ENCODE measurements at places on chromosomes 4 and X. TPM values are rescaled to one million over a fixed set of nuclear protein-coding genes. Genes with fewer than 3 reads are reported as not detected.

The MAGEA9B gene
- not detected for polyA plus RNA-seq

GRCh38 chr4:140861359-140862176 is 105.4 kb upstream of the TBC1D9 start:
- DNase-seq = peak; percentile 62
- no peaks in the 10 kb centered on the region for H3K27me3 ChIP-seq
- no peaks in the 10 kb centered on the region for H3K36me3 ChIP-seq
- no peak overlapping the region for H3K4me3 ChIP-seq

DNA sequence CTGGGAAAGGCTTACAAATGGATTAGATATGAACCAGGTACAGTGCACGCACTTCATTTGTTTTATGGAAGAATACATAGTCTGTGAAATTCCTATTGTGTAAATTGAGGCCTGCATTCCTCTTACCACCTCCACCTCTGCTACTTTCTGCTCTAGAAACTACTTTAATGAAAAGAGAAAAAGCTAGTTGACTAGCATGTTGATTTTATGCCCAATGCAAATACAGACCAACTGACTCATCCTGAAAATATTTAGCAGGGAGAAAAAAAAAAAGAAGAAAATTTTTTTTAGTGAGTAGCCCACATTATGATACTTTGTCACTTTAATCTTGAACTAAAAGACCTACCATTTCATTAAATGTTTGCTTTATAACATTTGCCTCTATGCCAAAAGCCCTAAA is 41.2 kb downstream of the DCLK2 start:
- H3K27me3 ChIP-seq = no peaks in the 10 kb centered on the region
- peaks cover 4% of the 10 kb centered on the region for H3K4me1 ChIP-seq
- H3K4me3 ChIP-seq = no peak overlapping the region
- no peak for DNase-seq
- no peaks in the 10 kb centered on the region for H3K36me3 ChIP-seq

DNA sequence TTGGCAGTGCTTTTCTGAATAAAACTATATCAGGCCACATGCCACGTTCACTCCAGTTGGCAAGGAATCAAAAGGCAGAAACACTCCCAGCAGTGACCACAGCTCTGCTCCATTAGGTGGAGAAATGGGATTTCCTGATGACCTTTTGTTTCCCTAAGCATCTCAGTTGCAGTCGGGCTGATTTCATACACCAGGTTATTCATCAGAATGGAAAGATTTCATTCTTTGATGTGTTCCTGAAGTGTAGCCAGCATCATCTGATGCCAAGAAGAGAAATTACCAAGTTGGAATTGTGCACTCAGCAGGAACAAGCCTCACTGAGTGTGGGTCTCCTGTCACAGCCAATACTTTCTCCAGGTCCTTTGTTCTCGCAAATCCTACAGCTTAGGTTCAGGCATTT is 193.7 kb downstream of the SPATA18 start:
- H3K4me3 ChIP-seq = no peak overlapping the region
- no peak for DNase-seq
- no peak overlapping the region for H3K27ac ChIP-seq
- H3K4me1 ChIP-seq = peaks cover 3% of the 10 kb centered on the region
- H3K36me3 ChIP-seq = no peaks in the 10 kb centered on the region

DNA sequence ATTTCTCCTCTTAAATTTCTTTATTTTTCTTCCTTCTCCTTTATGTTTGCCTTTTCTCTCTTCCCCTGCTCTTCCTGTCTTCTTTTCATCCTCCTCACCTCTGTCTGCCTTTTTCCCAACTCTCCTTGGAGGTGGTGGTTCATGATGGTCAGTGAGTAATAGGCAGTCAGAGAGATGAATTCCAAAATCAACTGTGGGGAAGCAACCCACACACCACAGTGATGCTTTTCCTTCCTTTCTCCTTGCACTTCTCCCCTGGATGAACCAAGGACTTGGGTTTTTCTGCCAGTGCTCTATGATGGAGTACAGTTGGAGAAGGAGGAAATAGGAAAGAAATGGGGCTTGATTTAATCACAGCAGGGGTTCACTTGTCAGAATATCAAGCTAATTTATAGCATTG is 153.8 kb downstream of the DCK start:
- no peaks in the 10 kb centered on the region for H3K4me1 ChIP-seq

DNA sequence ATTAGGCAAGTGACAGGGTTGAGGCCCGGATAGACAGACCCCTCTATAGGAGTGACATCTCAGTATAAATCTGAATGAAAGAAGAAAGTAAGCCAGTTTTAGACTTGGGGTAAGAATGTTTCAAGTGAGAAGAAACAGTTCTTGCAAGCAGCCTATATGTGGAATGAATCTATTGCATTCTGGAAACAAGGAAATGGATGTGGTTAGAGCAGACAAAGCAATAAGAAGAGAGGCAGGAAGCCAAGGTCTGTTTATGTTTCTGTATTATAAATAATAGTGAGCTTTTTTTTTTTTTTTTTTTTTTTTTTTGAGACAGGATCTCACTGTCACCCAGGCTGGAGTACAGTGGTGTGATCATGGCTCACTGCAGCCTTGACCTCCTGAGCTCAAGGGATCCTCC is 255.8 kb downstream of the UNC5C start:
- no peaks in the 10 kb centered on the region for H3K36me3 ChIP-seq
- H3K4me1 ChIP-seq = no peaks in the 10 kb centered on the region
- no peak for DNase-seq
- H3K4me3 ChIP-seq = no peak overlapping the region
- H3K27me3 ChIP-seq = no peaks in the 10 kb centered on the region

All from keratinocyte (primary cell).